ENCODE measurements at places on chromosomes 4 and X.

DNA sequence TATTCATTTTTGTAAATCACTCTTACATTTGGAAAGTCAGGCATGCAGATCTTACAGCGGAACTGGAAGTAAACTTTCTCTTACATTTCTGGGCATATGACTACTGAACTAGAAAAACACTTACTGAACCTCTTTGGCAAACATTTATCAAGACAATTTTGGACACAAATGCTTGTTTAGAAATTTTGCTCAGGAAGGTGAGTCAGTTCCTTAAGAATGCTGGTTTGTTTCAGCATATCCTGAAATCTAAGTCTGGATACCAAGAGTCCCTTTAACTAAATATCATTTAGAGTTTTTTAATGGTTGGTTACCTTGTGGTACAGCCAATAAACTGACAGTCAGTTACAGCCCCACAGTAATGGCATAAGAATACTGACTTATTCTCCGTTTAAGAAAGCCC, 15.0 kb downstream of the SHISA3 start:
- DNase-seq: no peak

DNA sequence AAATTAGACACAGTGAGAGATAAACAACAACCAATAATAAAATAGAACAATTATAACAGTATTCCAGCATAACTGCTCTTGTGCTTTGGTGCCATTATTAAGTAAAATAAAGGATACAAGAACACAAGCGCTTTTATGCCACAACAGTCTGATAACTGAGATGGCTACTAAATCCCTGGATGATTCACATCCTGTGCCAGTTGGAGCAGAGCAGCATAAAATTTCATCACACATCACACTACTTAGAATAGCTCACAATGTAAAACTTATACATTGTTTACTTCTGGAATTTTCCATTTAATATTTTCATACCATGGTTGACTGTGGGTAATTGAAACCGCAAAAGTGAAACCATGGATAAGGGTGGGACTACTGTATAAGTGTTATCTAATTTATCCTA, 399.9 kb upstream of the CNKSR2 start:
- DNase-seq: no peak

DNA sequence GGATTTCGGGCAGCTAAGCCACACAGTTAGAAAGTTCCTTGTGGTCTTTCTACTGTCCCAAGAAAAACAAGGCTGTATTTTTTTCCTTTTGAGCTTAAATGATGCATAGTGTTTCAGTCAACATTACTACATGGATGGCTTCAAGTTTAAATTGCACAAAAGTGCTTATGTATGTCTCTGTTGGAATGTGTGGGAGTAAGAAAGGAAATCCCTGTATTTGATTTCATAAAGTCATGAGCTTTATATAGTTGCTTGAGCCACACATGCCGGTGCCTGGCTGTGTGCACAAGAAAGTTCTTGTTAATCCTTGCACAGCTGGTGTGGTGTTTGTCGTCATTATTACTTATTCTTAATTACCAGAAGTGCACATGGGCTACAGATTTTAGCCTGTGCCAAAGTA, 262.2 kb downstream of the ARHGAP10 start:
- DNase-seq: no peak

GRCh38 chr4:8396762-8397406, 43.6 kb downstream of the ACOX3 start:
- DNase-seq: no peak

- DNase-seq: no peak
These were observed 46.2 kb downstream of the SLC9A7 start for GRCh38 chrX:46712764-46713163.

DNA sequence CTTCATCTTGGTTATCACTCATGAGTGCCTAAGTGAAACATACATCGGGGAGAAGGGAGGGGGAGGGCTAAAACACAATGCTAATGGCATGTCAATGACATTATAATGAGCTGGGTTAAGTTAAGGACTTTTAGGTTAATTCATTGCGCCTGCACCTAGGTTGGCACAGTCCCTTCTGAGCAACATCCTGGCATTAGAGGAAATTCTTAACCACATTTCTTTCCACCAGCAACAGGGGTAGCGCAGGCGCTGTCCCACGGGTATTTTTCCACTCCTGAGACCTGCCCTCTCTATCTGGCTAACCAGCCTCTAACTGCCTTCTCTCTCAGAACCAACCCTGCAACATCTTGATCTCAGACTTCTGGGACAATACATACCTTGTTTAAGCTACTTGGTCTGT, 39.0 kb upstream of the PROM1 start:
- DNase-seq: no peak

- no peak for DNase-seq
These were observed 199.1 kb downstream of the ARHGEF9 start for GRCh38 chrX:63585936-63586335.

Measured in activated B cell treated with CpG ODN at 0.5 μM for 24 hours (primary cell).